Cortex of kidney (tissue), 1 donor: ENCODE measurements at places on chromosomes 11 and 22.

- DNase-seq = no peak
These were observed 19.8 kb upstream of the FJX1 start for GRCh38 chr11:35598254-35599125.

DNA sequence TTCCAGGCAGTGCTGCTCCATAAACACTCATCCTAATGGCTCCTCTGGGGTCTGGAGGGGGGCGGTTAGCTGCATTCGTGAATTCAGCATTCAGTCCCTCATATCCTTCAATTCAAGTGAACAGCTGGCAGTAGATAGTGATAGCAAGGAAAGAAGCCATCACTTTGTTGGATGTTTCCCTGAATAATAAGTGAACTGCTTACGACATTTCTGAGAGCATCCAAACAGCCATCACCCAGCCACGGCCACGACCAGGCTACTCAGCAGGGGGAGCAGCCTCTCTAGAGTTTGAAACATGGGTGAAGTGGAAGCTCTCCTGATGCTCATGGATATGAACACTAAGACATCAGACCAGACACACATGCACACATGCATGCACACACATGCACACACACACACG, 163.6 kb downstream of the NTM start:
- DNase-seq = no peak

DNA sequence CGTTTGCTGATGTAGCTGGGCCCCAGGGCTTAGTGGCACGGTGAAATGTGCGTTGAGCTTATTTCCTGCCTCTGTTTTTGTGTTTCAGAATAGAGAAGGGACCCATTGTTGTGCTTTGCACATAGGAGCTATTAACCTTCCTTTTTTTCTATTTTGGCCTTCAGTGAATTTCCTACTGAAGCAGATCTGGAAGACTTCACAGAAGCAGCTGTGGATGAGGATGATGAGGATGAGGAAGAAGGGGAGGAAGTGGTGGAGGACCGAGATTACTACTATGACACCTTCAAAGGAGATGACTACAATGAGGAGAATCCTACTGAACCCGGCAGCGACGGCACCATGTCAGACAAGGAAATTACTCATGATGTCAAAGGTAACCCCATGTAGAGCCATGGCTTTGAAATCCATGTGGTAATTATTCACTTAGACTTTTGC, 37.4 kb upstream of the ST14 start:
- no peak for DNase-seq

- no peak for DNase-seq
These were observed 43.6 kb upstream of the POU2AF1 start for GRCh38 chr11:111422494-111423249.

DNA sequence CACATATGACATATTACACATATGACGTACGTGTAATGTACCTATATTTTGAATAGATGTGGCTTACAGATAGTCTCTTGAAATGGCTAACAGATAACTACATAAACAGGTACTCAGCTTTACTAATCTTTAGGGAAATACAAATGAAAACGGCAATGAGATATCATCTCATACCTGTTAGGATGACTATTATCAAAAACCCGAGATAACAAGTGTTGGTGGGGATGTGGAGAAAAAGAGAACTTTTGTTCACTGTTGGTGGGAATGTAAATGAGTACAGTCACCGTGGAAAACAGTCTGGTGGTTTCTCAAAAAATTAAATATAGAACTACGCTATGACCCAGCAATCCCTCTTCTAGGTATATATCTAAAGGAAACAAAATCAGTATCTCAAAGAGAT, 247.6 kb downstream of the ETS1 start:
- DNase-seq = no peak

- DNase-seq = no peak
These were observed 6.9 kb downstream of the C11orf68 start for GRCh38 chr11:65911682-65912568.

DNA sequence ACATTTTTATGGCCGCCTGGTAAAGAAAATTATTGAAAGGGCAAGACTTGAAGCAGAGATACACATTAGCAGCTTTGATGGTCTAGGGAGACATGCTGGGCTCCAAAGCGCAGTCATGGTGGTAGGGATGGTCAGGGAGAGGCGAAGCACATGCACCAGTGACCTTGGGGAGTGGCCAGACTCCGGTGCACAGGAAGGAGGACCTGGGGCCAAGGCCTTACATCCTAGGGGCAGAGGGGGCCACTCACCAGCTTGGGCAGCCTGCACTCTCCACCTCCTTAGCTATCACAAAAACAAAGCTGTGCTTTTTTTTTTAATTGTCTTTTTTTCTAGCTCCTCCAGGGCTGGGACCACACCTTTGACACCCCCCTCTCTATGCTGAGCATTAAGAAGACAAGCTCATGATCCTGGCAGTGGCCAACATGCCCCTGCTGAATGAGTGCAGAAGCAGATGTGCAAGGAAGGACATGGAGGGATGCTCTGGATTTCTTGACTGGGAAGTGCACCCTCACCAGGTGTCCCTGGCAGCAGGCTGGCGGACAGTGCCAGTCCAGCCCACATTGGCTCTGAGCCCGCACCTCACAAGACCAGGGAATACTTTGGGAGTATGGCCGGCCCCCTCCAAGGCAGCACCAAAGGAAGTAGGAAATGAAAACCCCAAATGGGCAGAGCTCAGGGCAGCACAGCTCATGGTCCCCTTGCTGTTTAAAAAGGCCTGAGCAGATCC, 619.9 kb downstream of the TBC1D22A start:
- no peak for DNase-seq

GRCh38 chr11:107457205-107457557, 444 bp downstream of the CWF19L2 start:
- DNase-seq = no peak

GRCh38 chr11:65036931-65037330, 4.1 kb upstream of the SAC3D1 start:
- no peak for DNase-seq

DNA sequence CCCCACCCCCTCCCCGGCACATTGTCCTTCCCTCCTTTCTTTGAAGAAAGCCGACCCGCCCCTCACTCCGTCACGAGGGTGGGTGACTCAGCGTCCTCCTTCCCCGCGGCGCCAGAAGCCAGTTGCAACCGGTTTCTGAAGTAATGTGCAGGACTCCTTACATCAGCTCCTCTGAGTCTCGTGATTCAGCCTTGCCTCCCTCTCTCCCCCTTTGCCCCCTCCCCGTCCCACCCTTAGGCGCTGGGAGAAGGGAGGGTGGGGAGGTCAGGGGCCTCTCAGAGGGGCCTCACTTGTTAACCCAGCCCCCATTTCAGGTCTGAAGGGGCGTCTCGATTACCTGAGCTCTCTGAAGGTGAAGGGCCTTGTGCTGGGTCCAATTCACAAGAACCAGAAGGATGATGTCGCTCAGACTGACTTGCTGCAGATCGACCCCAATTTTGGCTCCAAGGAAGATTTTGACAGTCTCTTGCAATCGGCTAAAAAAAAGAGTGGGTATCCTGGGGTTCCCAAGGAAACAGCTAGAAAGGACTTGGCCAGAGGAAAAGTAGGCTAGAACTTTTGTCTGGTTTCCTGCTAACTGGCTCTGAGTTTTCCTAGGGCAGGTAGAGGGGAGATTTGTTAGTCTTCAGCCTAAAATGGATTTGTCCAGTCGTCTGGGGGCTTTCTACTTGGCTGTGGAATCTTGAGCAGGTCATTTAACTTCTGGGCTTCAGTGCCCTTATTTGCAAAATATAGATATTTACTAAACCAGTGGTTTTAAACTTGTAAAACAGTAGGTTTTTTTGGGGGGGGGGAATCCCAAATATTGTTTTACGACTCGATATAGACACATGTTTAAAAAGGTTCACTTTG, 1.1 kb downstream of the SLC3A2 start:
- no peak for DNase-seq

GRCh38 chr11:15635521-15635920, 520.8 kb downstream of the INSC start:
- no peak for DNase-seq

GRCh38 chr11:1569251-1569780, 2.8 kb downstream of the DUSP8 start:
- DNase-seq = no peak

- DNase-seq = no peak
These were observed 55.0 kb upstream of the ANO3 start for GRCh38 chr11:26276798-26277424.
